ENCODE measurements at places on chromosomes 16 and 17.

- no peak for DNase-seq
Observed at GRCh38 chr16:88430524-88431446, 22.3 kb upstream of the ZFPM1 start.

GRCh38 chr17:77246110-77247047, 105.6 kb downstream of the SEC14L1 start:
- no peak for DNase-seq

DNA sequence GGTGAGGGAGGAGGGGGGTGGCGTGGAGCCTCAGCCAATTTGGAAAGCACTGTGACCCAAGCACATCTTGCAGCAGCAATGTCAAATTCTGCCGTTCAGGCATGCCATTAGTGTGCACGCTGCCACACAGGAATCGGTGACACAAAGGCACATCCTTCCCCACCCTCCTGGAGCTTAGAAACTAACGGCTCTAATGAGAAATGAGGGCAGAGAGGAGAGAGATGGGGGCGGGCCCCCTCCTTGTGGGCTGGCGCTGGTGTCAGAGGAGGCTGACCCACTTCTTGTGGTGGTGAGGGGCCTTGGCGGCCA, 94.8 kb downstream of the RTN4RL1 start:
- no peak for DNase-seq

GRCh38 chr16:8831871-8832716, 34.5 kb downstream of the PMM2 start:
- DNase-seq = no peak

DNA sequence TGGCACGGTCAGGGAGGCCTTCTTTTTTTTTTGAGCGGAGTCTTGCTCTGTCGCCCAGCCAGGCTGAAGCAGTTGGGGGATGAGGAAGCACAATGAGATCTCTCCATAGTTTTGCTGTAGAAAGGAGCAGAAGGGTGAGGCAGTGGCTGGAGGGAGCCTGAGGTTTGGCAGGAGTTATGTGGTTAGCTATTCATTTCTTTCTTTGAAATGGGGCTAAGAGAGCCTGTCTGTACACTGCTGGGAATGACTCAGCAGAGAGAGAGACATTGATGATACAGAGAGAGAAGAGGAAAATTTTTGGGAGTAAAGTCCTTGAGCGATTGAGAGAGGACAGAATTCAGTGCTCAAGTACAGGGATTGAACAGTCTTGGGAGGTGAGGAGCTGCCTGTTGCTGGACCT, 22.1 kb downstream of the NOS2 start:
- no peak for DNase-seq
